ENCODE measurements at places on chromosomes 12 and 14.

DNA sequence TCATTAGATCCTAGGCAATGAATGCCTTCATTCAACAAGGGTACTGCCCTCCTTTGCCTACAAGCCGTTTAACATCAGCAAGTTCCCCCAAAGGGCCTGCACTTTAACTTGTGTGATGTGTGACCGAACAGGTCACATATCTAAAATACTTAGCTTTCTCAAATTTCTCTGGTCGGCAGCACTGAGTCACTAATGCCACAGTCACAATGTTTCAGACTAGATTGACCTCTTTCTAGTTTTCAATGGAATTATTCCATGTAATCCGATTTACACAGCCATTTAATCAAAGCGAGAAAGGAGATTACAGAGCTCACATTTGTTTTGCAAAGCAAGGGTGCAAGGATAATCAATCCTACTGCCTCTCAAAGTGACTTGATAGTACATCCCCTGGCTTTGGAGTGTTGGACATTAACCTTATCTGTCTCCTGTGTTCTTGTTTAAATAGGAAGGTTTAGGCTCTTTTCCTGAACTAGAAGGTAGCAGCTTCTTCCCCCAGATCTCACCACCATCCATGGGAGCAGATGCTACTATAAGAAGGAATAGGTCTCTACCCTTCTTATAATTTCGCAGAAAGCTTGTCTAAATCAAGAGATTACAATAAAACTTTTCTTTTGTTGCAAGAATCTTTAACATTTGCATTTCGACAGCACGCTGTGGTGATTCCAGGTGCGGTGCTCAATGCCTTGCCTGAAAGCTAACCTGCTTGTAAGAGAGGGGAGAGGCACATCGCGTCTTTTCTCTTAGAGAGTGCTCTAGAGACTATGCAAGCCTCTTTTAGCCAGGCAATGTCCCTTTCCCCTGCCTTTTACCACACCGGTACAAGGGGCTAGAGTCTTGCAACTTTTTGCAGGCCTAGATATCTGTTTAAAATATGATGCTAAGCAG is 1.8 kb downstream of the KITLG start:
- no peak for DNase-seq

GRCh38 chr14:25009891-25010290 is 40.1 kb downstream of the STXBP6 start:
- DNase-seq: no peak

DNA sequence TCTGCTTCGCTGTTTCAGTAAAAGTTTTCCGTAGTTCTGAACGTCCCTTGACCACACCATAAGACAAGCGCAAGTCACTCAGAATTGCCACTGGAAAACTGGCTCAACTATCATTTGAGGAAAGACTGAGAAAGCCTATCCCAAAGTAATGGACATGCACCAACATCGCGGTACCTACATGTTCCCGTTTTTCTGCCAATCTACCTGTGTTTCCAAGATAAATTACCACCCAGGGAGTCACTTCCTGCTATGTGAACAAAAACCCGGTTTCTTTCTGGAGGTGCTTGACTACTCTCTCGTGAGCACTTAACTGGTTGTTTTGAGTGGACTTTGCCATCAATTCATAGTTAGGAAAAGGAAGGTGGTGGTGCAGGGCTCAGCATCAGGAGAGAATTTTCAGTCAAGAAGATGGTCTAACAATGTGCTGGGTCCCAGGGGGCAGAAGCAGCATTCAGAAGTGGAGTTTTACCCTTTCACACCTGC is 1.4 kb downstream of the EGLN3 start:
- no peak for DNase-seq

DNA sequence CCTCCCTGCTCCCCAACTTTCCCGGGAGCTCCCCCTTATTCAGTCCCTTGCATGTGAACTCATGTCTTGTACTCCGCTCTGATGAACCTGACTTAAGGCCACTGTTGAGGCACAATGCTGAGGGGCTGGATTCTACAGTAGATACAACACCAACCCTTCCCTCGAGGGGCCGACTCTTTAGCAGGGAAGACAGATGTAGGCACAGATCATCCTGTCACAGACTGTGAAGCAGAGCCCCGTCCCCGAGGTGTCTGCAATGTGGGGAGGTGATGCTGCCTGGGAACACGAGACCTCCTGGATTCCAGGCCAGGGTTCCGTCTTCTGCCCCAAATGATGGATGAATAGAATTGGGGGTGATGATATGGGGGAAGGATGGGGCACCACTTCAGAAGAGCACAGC is 175.1 kb downstream of the CHST11 start:
- DNase-seq: no peak

DNA sequence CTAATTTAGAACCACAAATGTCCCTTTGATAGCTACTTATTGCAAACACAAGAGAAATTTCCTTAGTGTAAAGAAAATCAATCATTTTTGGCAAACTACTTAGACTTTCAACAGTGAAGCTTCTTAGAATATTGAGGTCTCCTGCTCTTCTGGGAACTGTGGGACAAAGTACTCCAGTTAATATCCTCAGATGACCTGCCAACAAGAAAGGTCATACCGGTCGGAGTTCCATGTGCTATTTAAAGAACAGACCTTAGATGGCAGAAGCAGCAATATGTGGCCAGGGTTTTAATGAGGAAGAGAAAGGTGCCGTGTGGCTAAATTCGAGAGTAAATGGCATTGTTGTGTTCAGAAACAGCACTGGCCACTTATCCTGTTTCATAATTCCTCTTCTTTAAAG is 114.7 kb upstream of the AMIGO2 start:
- DNase-seq: no peak

- DNase-seq: peak; percentile 29
These were observed 7.2 kb downstream of the ALDH2 start for GRCh38 chr12:111773801-111774551.

DNA sequence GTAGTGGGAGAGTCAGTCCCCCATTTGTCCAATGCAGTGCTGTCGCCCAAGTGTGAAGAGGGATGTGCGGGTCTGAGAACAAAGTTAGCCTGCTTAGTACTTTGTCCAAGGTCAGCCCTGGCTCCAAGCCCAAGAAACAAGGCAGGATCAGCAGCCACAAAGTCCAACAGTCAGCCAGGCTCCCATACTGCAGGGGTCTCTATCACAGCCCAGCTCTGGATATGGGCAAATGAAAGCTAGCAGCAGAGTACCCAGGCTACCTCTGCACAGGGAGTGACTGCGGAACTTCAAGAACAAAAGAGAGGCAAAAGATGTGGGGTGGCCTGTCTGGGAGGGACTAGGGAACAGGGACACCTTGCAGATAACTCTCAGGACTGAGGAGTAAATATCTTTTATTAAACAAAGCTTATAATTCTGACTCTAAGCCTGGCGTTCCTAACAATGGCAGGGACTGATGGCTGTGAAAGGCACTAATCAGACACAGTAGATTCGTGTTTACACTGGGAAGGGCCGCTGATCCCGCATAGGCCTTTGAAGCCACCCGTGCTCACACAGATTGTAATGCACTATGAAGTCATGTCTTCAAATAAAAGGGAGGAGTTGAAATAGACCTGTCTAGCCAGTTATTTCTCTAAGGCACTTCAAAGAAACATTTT is 91.0 kb upstream of the EEA1 start:
- DNase-seq: no peak

DNA sequence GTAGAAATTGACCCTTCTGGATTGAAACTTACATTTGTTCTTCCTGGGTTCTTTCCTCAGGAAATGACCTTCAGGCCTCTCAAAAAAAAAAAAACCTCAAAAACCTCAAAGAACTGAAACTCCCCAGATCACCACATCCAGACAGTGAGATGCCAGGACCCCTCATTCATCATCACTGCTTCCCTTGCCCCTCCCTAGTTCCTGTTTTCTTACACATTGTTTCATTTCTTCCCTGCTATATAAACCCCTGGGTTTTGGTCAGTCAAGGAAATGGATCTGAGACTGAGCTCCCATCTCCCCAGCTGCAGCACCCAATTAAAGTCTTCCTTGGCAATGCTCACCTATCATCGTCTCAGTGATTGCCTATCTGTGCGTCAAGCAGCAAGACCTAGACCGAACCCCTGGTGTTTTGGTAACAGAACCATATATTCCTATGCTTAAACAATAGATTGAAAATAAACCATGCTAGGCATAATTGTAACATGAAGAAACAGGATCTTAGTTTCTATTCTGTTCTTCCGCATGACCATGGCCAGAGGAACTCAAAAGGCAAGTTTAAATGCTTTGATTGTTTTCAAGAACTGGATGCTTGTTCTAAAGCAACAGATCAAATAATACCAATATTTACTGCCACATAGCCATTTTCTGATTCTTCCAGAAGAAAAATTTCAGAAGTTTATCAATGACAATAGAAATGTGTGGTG is 108.0 kb upstream of the MAX start:
- DNase-seq: no peak

Data from amygdala (tissue), 56 donors.